Stimulated activated CD4-positive, alpha-beta T cell treated with anti-CD3 and anti-CD28 coated beads, Interleukin-15, amount 100 ng/mL, for 48 hours (primary cell): ENCODE measurements at places on chromosomes 4 and X.

GRCh38 chr4:40579983-40580382, 49.7 kb downstream of the RBM47 start:
- DNase-seq, result no peak

- no peak for DNase-seq
Observed at GRCh38 chr4:151992332-151993154, 231.7 kb upstream of the GATB start.

DNA sequence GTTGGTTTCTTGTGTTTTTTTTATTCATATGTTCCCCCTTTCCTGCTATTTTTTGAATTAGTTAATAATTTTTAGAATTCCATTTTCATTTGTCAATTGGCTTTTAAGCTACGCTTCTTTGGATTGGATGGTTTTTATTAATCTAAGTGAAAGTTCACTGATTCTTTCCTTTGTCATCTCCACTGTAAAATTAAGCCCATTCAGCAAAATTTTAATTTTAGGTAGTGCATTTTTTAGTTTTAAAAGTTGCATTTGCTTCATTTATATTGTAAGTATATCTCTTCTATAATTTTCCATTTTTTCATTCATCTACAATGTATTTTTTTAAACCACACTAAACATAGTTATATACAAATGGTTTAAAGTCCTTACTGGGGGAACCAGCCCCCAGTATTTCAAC, 417.3 kb upstream of the HTR2C start:
- DNase-seq, result no peak

GRCh38 chr4:168522356-168522755, 25.5 kb downstream of the PALLD start:
- no peak for DNase-seq

DNA sequence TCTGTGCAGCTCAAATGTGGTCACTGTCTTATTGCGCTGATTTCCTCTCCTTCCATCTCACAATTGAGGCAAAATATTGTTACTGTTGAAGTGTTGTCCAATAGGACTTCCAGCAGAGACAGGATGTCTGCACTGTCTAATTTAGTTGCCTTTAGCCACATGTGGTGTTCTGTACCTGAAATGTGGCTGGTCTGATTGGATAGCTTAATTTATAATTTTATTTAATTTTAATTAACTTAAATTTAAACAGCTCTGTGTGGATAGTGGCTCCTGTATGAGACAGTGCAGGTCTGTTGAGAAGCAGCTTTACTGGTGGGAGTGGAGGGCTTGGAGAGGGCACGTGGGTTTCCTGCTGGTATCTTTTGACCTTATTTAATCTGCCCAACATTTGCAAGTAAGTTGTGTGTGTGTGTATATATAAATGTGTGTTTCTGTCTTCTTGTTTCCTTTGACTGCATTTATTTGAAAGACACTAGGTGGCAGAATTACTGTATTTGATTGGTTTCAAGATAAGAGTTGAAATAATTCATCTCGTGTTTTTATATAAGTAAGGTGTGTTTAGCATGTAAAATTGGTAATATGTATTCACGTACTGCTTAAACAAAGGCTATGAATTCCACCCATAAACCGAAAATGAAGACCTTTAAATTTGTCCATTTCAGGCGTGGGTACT, 55.3 kb upstream of the MSANTD1 start:
- no peak for DNase-seq

DNA sequence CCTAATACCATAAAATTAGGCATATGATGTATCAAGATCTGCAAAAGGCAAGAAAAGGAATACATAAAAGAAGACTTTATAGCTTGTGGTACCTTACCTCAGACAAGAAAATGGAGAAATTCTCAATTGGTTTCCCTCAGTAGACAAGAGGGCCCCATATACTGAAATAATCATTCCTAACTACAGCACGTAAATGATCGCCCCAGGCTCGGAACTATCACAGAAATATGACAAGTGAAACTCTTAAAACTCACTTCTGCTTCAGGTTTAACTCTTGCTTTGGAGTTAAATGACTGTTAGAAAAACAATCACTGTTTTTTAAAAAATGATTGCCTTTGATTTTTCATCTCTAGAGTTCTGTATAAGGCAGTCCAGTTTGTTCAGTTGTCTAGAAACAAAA, 38.6 kb upstream of the NAP1L5 start:
- DNase-seq, result no peak

DNA sequence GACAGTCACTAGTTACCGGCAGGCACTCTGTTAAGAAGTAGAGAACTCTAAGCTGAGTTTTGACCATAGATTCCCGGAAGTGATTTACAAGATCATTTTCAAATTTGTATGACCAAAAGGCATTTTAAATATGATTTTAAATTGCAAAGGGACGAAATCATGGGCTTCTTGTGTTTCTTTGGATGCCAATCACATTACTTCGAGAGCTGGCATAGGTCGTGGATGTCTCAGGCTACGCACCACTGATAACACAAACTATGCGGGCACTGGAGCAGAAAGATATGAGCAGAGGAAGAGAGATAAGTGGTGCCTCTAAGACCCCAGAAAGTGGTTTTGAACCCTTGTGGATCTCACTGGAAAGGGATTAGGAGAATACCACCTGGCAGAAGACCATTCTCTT, 294.2 kb upstream of the FTHL17 start:
- no peak for DNase-seq

DNA sequence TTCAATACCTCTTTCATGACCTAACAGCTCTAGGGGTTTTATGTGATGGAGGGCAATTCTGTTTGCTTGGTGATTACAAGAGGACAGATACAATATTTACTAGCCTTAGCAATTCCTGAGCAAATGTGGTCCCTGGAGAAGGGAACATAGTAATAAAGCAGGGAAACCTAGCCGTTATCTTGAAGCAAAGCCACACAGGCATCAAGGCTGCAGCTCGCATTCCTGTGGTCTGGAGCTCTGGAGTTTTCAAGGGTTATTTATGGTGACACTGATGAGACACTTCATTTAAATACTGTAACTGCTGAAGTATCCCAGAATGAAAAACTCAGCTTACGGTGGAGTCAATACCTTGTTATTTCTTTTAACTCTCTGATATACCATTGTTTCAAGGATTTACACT, 66.8 kb downstream of the AFF2 start:
- DNase-seq, result no peak

- no peak for DNase-seq
Observed at GRCh38 chrX:24876530-24877287, 139.1 kb downstream of the ARX start.

DNA sequence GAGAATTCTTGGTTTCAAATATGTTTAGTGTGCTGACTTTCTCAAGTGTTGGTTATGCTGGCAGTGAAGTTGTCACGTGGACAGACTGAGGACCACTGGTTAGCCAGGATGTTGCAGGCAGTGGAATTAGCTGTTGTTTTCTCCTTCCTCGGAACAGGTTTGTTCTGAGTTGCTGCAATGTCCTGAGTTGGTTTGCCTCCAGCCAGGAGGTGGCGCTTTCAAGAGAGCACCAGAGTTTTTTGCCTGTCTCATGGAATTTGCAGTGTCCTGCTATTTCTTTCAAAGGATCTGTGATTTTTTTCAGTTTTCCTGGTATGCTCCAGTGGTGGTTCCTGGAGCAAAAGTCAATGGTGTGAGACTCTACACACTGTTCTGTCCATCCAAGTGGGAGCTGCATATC, 158.1 kb upstream of the CXorf66 start:
- DNase-seq, result no peak

DNA sequence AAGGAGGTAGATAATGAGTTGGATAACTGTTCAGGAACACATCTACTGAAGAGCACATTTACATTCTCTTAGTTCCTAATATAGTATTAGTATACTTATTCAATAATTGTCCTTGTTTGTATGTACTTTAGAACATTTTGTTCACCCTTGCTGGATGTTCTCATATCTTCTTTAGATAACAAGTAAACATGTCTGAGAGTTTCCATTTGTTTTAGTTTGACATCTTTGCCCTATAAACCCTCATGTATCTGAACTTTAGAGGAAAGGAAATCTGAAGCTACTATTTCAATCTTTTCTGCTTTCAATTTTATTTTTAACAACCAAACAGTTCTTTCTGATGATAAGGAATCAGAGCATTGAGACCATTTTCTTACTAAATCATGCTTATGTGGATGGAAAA, 518.6 kb downstream of the RPA4 start:
- no peak for DNase-seq

GRCh38 chrX:45712067-45712466, 511.4 kb upstream of the DIPK2B start:
- no peak for DNase-seq

DNA sequence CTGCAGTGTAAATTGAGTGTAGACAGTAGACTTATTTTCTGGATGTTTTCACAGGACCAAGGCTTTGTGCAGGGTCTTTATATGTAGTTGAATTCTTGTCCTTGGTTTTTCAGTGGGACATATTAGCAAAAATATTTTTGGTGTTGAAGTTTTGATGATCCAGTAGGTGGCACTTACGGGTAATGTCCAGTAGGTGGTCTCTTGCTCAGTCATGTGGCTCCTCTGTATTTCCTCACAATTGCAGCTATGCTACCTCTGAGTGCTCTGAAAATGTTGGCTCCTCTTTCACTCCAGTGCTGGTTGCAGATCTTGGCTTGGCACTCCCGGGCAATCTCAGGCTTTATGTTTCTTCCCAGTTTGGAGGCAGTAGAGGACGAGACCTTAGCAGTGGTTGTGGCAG, 419.8 kb upstream of the AMOT start:
- no peak for DNase-seq

DNA sequence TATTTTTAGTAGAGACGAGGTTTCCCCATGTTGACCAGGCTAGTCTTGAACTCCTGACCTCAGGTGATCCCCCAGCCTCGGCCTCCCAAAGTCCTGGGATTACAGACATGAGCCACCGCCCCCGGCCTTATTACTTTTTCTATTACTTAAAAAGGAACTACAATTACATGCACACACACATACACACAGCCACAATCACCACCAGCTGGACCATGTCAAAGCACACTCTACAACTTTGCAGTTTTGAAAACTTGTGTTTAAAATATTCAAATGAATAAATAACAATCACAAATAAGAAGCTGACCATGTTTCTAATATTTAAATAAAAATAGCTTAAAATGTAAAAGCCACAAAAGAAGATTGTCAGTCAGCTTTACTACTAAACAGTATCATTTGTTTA, 23.4 kb downstream of the SLC10A7 start:
- DNase-seq, result no peak

DNA sequence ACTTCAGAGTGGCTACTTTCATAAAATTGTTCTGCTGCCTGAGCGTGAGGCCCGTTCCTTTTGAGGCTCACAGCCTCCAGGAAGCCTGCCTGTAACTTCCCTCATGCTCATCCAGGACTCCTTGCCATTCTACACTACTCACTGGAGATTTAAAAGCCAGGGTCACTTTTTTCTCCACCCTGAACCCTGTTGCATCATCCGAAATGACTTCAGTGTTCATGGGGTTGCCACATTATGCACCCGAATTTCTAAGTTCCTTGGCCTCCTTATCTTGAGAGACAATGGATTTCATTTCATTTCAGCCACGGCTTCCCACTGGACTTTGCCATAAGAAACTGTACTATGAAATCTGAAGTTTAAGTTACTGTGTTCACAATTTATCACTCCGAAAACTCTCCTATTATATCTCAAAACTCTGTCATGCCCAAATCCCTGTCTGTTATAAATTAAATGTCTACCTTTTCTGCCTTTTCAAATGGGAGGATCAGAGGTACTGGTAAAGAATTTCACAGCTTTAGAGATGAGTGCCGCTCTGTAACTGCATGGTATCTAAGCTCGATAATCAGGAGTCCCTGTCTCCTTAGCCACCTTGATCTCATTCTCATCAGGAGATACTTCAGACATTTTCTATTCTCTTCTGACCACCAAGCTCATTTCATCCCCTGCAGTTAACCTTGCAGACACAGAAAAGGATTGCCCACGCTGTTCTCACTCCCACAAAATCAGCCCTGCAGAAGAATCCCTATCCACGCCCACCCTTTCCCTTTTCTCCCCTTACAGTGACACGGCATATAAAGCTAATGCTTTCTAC, 59.9 kb downstream of the TRIML1 start:
- DNase-seq, result no peak

- no peak for DNase-seq
Observed at GRCh38 chr4:126762663-126763247, 870.0 kb upstream of the INTU start.

- peak; percentile 27 for DNase-seq
Observed at GRCh38 chrX:100995469-100995868, 26.0 kb downstream of the ARL13A start.

GRCh38 chr4:177441803-177442622, at the start of gene AGA:
AGA (minus strand) TSS chr4:177442437; CDS start chr4:177442375, 62 bp downstream.
- peak; percentile 95 for DNase-seq

GRCh38 chrX:56729152-56729850, at the start of gene NBDY:
NBDY (plus strand) TSS chrX:56729243; CDS start chrX:56729354, 111 bp downstream.
- peak; percentile 13 for DNase-seq

- no peak for DNase-seq
Observed at GRCh38 chrX:154040863-154041262, 21.2 kb upstream of the IRAK1 start.

DNA sequence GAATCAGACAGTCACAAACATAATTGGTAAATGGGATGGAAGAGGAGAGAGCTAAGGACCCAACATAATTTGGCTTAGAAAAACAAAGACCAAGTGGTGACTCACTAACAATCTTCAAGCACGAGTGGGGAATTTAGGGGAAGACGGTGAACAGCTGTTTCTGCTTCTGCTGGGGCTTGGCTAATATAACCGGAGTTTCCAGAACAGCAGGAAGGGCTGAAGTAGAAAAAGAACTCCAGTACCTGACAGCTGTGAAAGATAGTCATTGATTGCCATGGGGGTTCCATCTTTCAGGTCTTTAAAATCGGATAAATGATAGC, 290.9 kb upstream of the LDB2 start:
- no peak for DNase-seq

- no peak for DNase-seq
Observed at GRCh38 chr4:53537606-53538005, 53.7 kb downstream of the LNX1 start.

- no peak for DNase-seq
Observed at GRCh38 chrX:155888139-155888538, 7.0 kb downstream of the VAMP7 start.

DNA sequence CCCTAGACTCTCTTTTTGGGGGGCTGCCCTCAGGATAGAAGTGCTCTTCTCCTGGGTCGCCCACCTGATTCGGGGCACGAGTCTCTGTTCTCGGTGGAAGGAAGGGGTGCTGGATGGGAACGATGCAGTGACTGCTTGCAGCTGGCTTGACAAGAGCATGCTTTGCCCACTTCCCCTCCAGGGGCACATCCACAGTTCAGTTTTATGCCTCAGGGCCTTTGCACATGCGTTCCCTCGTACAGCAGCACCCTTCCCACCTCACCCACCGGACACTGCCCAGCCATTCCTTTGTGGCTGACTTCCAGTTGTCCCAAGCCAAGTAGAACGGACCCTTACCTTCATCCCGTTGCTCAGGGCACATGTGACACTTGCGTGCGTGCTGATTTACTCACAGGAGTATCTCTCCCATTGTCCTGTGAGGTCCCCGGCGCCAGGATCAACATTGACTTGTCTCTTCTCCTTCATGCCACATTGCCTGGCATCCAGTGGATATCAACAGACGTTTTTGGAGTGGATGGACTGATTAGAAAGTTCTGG, 60.0 kb downstream of the C4orf50 start:
- no peak for DNase-seq

DNA sequence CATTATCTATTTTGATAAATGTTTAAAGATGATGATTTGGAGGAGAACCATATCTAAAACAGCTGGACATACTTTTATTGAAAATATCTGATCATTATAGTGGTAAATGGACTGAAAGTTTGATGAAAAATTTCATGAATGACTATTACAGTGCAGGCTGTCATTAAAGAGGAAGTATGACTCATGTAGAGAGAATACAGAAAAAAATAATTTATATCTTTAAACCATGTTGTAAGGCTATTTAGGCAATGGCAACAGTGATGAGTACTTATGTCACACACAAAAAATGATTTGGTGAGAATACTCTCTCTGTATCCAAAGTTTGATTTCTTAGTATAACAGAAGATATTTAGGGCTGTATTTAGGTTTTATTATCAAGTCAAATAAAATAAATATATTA, 3.9 kb upstream of the GLRB start:
- DNase-seq, result no peak
